ENCODE measurements at places on chromosomes 7 and 10. TPM values are rescaled to one million over a fixed set of nuclear protein-coding genes. Genes with fewer than 3 reads are reported as not detected.
A peak's percentile ranks its signal among the peaks of the same experiment; 100 is the strongest.

GRCh38 chr10:91626936-91627335 lies 5.9 kb downstream of the PPP1R3C start:
- DNase-seq = no peak

DNA sequence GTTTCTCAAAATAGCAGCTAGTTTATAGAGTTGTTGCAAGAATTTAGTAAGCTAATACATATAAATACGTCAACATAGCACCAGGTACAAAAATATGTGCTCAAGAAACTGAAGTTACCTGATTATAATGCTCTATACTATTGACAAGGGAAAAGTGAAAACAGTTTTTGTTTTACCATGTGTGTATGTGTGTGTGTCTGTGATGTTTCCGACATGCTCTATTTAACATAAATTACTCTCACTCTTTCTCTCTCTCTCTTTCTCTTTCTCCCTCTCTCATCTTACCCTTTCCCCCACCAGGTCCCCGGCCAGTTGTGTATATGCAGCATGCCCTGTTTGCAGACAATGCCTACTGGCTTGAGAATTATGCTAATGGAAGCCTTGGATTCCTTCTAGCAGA lies 4.3 kb downstream of the LIPN start:
- no peak for DNase-seq

DNA sequence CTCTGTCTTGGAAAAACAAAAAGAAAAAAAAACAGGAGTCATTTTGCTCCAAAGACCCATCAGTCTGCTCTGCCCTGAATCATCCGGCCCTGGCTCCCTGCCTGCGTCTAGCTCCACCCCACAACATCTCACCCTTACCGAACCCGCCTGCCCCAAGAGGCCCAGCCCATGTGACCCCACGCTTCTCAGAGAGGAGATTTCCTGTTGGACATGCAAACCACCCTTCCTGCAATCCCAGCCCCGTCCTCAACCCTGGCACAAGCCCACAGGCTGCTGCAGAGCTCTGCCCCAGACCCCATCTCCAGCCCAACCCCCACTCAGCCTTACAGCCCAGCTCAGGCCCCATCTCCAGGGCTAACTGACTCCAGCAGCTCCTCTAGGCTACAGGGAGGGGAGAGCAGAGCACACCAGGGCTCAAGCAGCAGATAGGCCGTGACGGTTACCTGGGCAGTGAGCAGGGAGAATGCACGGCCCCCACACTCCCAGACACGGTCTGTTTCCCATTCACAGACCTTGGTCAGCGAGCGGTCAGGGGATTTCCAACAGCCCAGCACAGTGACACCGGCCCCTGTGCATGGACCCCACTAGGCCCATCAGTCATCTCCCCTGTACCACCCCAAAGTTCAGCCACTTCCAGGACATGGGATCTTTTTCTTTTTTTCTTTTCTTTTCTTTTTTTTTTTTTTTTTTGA lies 69.9 kb upstream of the GTF2I start:
- peak; percentile 90 for DNase-seq

TMEM236 gene
- not detected for total RNA-seq
